ENCODE measurements at places on chromosomes 12 and 14.

DNA sequence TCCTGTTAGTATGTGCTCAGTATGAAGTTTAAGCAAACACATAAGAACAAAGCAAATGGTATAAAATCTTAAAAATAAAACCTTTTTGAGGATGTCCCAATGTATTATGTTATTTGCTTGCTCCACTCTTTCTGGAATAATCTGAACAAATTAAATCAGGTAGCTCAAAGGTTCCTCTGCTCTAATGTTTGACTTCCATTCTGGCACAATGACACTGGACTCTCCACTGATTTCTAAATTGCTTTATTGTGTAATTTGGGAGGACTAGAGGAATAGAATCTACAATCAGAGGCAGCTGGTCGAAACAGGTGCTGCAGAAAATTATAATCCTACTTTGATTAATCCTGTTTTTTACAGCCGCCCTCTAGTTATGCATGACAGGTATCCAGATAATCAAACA lies 523.7 kb upstream of the FOXG1 start:
- no peak for DNase-seq

DNA sequence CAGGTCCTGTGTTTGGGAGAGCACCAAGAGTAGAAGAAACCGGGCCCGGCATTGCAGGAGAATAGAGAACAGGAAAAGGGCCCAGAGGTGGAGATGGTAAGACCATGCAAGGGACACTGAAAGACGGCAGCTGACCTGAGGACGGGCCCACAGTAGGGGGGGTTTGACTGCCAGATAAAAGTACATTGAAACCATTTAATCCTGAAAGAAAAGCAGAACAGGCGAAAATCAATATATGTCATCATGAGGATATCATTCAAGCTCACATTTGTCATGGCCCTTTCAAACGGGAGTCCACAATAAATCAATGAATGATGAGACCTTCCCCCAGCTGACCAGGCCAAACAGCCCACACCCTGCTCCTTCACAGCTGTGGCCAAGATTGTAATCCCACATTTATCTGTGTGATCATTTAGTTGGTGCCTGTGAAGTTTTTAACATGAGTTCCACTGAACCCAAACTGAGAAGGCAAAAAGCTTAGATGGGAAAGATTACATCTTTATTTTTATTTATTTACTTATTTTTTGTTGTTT lies 39.5 kb downstream of the E2F7 start:
- no peak for DNase-seq

DNA sequence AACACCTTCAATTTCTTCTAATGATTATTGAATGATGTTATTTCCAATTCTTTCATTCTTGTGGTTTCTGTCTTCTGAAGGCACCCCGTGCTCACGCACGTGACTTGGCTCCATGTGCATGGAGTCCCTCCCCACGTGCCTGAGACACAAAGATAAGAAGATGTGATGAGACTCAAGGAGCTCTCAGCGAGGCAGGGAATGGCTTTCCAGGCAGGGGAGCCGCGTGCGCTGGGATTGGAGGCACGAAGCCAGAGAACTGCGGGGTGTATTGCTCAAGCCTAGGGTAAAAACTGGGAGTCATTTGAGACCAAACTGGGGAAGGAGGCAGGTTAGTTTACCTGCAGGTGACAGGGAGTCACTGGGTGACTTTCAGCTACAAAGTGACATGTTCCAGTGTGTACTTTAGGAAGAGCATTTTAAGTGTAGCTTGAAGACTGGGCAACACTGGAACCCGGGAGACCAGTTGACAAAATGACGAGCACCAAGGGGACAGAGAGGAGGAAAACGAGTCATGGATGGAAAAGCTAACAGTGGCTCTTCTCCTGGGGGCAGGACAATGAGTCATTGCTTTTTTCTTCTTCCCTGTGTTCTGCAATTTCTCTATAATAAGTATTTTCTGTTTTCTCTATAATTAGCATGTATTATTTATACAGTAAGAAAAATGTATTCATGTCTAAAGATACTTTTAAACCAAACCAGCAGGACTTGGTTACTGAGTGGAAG lies 311.7 kb upstream of the FKBP4 start:
- no peak for DNase-seq

GRCh38 chr12:3892631-3893030 lies 19.4 kb upstream of the PARP11 start:
- DNase-seq: no peak

- DNase-seq: no peak
Observed at GRCh38 chr14:95092723-95093122, 64.6 kb downstream of the DICER1 start.

- peak; percentile 34 for DNase-seq
Observed at GRCh38 chr14:68779761-68780323, 13.0 kb downstream of the ZFP36L1 start.

DNA sequence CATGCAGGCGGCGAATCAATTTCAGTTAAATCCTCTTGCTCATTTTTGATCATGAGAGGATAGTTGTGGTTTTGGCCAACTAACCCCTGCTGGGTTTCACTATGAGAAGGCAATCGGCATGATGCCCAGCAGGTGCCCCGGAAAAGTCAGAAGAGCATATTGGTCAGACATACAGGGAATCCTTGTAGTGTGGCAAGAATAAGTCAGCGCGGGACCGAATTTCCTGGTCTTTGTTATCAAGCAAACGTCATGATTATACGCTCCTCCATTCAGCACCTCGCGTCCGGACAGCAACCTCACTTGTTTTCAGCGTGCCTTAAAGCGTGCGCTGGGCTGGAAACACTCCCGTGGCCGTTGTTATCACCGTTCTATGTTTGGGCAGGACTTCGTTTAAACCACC lies 1.8 kb downstream of the TBC1D30 start:
- no peak for DNase-seq

DNA sequence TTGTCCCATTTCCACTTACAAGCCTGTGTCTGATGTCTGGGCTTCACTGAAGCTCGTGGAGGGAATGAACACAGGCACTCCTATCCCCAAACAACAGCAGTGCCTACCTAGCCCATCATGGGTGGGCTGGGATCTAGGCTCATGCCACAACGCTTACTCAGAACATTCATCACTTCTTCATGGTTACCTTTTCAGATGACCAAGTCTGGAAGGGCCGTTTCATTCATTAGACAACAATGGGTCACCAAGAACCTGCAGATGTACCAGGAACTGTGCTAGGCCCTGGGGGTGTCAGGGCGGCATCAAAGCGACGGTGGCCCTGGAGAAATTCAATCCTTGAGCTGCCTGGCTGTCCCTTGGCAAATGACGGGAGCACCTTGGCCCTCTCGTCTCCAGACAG lies 64.9 kb upstream of the FZD10 start:
- no peak for DNase-seq

DNA sequence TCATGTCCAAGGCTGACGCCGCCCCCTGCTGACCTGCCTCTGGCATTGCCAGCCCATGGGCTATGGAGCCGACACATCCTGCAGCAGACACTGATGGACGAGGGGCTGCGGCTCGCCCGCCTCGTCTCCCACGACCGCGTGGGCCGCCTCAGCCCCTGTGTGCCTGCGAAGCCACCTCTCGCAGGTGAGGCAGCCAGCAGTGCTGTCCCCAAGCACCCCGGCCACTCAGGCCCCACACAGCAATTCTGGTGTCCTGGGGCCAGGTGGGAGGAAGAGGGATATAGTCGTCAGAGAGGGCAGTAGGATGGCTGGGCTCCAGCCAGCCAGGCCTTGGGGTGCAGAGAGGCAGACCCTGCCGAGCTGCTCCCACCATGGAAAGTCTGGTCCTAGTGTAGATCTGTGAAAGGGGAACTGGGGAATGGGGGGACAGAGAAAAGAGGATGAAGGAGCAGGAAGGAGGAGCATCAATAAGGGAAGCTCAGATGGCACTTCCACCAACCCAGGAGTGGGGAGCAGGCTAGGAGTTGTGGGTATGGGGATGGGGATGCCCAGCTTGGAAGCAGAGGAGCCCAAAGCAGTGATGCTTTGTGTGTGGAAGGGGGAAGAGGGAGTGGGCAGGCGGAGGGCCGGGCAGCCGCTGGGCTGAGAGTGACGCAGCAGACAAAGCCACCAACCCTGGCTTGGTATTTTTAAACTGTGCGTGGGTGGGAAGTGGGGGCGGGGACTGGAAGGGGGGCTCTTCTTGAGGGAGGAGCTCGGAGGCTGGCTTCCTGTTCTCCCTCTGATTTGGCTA lies 4.7 kb downstream of the NAB2 start:
- peak; percentile 49 for DNase-seq
